ENCODE measurements at places on chromosomes 7 and 10.

- DNase-seq = peak; percentile 10
Observed at GRCh38 chr7:25596443-25596842, 368.2 kb upstream of the NPVF start.

GRCh38 chr10:17213646-17214349, 12.3 kb upstream of the TRDMT1 start:
- no peak for DNase-seq

GRCh38 chr10:132943058-132943790, 854 bp upstream of the CFAP46 start:
- no peak for DNase-seq

GRCh38 chr10:91570220-91570619, 62.7 kb downstream of the PPP1R3C start:
- DNase-seq = no peak

- no peak for DNase-seq
Observed at GRCh38 chr7:129227646-129228578, 3.1 kb downstream of the AHCYL2 start.

DNA sequence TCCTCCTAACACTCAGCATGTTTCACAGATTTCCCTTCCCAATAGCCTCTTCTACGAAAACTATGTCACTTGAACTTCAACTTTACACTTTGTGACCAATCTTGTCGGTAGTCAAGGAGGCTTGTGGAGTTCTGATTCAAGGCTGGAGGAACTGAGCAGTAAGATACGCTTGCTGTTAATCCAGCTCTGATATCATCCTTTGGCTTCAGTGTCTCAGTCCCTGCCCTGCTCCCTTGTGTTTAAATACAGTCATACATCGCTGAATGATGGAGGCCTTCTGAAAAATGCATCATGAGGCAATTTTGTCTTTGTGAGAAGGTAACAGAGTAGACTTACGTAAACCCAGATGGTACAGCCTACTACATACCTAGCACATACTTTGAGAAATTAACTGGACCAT, 173.6 kb downstream of the RNF133 start:
- DNase-seq = no peak
